ENCODE measurements at places on chromosomes 2 and 18.
A peak's percentile ranks its signal among the peaks of the same experiment; 100 is the strongest.

DNA sequence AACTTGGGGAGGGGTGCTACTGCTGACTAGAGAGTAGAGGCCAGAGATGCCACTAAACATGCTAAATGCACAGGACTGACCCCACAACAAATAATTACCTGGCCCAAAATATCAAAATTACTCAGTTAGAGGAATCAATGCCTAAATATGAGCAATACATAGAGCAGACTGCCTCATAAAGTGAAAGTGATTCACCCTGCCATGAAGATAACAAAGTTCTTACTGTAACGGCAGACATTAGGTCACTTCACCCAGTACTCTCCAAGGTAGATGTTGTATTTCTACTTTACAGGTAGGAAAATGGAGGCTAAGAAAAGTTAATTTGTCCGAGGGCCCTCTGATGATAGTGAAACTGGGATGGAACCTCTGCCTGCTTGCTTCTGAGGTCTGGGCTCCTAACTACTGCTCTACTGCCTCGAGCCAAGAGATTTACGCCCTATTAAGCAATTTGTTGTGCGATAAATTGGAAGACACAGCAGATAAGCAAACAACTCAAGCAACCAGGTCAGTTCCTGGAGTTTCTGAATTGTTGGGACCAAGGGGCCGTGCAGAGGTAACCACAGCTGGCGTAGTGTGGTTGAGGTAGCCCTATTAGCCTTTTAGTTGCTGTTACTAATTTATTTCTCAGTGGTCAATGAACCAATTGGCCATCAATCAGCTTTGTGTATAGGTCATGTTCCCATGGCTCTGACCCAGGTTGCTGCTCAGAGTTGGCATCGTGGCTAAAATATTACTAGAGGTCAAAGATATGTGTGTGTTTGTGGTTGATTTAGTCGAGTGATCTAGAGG is 4.8 kb downstream of the DHRS9 start:
- DNase-seq: no peak

DNA sequence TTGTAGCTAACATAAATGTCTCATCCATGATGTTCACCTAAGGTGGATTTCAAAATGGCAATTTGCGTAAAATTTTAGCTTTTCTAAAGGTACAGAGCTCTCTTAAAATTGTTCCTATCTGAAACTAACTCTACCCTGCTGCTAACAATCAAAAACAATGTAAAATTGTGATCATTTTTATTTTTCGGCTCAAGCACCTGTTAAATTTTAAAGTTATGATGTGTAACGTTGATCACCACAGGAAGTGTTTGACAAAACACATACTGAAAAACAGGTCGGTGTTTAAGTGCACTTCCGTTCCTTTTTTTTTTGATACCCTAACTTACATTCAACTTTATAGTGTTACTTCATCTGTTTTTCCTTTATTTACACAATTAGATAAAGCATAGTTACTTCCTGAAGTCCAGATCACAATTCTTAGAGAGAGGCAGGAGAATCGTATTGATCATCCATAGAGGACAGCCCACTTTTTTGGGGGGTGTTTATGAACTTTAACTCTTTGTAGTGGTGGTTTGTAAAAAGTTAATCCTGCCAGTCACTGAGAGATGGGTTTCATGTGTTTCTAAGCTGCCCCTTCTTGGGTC is 6.0 kb upstream of the NCK2 start:
- DNase-seq: no peak

- no peak for DNase-seq
Measured at GRCh38 chr2:181124497-181124896, 144.1 kb downstream of the UBE2E3 start.

DNA sequence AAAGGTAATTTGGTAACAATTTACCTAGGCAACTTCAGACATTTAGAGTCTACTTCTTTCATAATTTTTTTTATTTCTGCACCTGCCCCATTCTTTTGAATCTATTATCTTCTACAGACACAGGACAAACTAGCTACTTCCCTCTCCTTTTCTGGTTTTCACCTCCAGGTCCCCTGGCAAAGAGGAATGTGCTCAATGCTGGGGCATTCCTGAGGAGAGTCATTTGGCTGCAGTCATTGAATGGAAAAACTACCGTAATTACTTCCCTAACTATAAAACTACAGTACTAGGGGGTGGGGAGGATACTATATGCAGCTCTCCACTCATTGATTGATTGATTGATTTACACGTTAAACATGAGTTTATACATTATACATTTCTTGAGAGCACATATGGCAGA is 11.2 kb upstream of the ARHGAP28 start:
- DNase-seq: no peak

DNA sequence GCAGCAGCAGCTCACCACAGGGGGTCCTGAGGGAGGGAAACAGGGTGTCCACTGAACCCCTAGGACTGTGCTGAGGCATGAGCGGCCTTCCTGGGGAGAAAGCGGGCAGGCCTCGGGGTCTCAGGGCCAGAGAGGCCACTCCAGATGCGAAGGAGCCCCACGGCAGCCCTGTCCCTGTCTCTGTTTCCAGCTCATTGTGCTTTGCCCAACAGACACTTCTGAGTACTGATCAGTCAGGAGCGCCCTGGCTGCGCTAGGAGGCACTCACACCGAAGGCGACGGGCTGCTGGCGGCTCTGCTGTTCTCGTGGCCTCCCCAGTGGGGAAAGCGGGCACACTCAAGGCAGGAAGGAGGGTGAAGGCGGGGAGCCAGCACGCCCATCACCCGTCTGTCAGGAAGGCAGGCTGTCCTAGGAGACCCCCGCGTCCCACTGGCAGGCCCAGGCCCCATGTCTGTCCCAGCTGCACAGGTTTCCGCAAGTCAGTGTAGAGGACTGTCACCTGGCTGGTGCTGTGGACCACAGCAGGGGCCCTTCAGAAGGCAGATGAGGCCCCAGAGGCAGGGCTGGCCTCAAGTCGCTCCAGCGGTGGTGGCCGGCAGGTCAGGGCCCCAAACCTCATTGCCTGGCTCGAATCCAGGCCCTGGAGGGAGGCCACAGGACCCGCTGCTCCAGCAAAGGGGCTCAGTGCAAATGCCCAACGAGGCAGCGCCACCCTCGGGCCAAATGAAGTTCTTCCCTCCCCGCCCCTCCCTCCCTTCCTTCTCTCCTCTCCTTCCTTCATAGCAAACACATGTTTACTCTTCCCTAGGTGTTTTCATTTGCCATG is 6.8 kb downstream of the ESPNL start:
- peak; percentile 56 for DNase-seq

GRCh38 chr2:106080959-106081358 is 113.1 kb downstream of the UXS1 start:
- no peak for DNase-seq

GRCh38 chr2:197080578-197081216 is 154.2 kb upstream of the PGAP1 start:
- no peak for DNase-seq

- DNase-seq: no peak
Measured at GRCh38 chr2:112195167-112195766, 57.1 kb downstream of the FBLN7 start.

DNA sequence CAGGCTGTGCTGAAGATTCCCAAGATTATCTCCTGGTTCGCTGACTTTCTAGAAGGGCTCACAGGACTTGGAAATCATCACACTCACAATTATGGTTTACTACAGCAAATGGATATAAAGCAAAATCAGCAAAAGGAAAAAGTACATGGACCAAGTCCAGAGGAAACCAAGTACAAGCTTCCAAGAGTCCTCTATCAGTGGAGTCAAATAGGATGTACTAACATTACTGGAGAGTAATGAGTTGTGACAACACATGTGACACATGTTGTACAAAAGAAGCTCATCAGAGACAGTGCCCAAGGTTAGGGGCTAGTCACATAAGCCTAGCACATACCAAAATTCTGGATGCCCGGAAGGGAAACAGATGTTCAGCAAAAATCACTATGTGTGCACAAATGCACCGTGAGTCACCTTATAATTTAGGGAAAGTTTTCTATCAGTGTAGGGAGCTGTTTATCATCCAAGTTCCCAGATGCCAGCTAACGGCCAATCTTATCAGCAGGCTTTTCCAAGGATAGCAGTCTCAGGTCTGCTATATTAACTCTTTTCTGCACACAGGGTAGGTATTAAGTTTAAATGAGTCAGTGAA is 9.5 kb downstream of the TMEM237 start:
- no peak for DNase-seq

DNA sequence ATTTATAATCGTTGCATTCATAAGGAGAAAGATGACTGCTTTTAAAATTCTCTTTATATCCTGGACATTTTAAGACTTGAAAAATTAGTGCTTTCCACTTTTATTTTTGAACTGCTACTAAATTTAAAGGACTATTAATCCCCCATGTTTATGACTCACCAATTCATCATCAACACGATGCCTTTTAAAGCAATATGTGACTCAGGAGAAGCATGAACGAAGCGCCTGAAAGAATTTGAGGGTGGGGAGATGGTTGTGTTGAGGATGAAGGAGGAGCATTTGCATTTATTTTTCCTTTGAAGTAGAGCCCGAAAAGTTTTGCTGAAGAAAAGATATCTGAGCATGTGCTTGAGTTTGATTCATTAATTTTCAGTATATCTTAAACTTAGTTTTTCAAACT is 192.2 kb upstream of the LRRTM1 start:
- no peak for DNase-seq

DNA sequence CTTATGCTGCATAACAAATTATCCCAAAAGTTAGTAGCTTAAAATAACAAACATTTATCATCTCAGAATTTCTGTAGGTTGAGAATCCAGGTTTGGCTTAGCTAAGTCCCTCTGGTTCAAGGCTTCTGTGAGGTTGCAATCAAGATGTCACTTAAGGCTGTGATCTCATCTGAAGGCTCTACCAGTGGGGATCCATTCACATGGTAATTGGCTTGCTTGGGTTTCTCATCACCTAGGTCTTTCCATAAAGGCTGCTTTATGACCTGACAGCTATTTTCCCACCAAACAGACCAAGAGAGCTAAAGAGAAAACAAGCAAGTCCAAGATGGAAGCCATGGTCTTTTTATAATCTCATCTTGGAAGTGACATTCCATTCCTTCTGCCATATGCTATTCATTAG is 137.3 kb downstream of the DTNA start:
- DNase-seq: no peak

GRCh38 chr2:229408356-229408755 is 137.3 kb upstream of the PID1 start:
- DNase-seq: no peak

DNA sequence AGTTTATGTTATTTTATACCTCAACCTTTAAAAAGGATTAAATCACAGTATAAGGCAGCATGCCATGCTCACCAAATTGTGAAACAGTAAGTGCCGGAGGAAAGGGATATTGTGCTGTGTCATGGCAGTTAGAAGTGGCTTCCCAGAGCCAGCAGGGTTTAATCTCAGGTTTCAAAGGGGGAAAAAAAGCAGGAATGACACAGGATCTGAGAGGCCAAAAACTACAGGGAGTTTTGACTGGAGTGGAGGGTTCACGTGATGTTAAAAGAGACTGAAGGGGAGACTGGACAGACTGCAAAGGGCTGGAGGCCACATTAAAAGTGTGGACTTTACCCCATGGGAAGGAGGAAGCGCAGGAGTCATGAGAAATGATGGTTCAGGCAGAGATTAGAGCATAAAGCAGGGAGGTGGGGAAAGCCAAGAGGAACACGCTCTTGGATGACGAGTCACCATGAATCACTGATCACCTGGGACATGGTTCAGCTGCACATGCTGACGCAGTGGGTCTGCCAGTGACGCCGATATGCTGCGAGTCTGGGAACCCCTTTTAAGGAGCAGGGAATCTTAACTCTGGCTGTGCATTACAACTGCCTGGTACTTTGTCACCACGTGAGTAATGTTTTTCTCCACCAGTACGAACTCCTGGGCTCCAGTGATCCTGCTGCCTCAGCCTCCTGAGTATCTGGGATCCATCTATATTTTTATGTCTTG is 6.1 kb downstream of the CHMP1B start:
- no peak for DNase-seq

GRCh38 chr2:221473451-221473850 is 98.7 kb downstream of the EPHA4 start:
- DNase-seq: no peak

DNA sequence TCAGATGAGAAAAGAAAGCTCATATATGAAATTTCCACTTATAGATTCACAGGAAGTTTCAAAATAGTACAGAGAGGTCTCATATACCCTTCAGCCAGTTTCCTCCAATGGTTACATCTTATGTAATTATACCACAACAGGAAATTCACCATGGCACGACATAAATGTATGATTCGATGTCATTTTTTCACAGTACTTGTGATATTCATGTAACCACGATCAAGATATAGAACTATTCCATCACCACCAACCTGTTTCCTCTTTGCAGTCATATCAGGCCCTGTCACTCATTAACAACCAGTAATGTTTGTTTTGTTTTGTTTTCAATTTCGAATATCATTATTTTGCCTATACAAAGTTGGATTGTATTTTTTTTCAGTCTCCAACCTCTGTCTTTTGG is 314.3 kb upstream of the POU3F3 start:
- no peak for DNase-seq

DNA sequence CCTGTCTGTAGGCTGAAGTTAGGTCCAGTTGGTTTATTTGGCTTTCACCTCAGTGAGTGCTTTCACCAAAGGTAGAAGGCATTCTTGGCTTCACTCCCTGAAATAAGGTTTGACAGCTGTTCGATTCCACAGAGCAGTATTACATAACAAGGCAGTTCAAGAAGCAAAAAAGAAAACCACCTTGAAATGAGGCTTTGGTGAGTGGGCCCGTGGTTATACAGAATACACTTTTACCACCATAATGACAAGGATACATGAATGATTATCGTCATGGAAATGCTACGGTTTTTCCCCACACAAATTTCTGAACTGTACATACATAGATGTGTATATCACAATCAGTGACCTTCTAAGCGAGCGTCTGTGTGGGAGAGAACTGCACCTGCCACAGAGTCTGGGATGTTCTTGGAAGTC is 80.0 kb upstream of the CHRNA1 start:
- DNase-seq: no peak

GRCh38 chr18:40866013-40866645 is 1088.9 kb upstream of the PIK3C3 start:
- no peak for DNase-seq

- no peak for DNase-seq
Measured at GRCh38 chr18:34467058-34467457, 242.3 kb upstream of the NOL4 start.

- no peak for DNase-seq
Measured at GRCh38 chr2:50374711-50375110, 657.2 kb downstream of the NRXN1 start.

DNA sequence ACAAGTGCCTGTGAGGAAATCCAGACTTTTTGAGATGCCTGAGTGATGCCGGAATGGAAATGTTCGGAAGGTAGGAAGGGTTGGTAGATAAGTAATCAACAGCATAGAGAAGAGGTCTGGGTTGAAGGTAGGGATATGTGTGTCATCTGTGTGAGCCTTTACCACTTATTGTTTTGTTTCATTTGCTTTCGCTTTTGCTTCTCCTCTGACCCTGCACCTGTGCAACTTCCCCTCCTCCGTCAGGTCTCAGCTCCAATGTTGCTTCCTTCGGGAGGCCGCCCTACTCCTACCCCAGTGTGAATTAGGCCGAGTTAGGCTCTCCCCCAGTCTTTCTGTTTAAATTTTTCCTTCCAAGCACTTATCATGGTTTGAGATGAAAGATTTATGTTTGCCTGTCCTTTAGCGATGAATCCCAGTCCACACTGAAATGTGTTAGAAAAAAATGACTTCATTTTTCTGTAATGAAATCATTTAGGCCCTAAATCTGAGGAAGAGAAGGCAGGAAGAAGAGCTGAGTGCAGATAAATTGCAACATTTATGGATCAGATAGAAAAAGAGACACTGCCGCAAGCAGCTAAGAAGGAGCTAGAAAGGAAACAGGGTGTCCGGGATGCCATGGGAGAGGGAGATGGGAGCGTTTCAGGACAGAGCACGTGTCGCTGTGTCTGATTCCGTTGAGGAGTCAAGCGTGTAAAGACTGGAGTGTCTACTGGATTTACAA is 139.6 kb upstream of the PELI1 start:
- no peak for DNase-seq

Data from activated effector memory CD4-positive, alpha-beta T cell treated with anti-CD3 and anti-CD28 coated beads, Interleukin-2, amount 50 U/mL, for 16 hours (primary cell).